ENCODE measurements at places on chromosomes 5 and 9.
A peak's percentile ranks its signal among the peaks of the same experiment; 100 is the strongest.

GRCh38 chr9:129317179-129318011 is 139.3 kb upstream of the IER5L start:
- peak; percentile 54 for DNase-seq

DNA sequence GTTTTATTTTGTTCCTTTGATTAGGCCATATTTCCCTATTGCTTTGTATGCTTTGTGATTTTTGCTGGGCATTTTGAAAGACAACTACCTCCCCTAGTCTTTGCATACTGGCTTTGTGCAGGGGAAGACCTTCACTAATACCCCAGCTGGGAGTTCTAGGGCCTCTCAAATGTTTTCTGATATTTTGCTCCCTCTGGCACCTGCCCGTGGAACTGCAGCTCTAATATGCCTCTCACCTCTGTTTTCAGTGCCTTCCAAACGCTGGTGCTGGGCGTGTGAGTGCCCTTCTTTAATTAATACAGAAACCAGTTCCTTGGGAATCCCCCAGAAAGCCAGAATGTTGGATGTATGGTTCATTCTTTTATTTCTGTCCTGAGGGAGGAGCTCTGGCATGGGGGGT is 204.5 kb downstream of the COMMD10 start:
- DNase-seq: no peak

DNA sequence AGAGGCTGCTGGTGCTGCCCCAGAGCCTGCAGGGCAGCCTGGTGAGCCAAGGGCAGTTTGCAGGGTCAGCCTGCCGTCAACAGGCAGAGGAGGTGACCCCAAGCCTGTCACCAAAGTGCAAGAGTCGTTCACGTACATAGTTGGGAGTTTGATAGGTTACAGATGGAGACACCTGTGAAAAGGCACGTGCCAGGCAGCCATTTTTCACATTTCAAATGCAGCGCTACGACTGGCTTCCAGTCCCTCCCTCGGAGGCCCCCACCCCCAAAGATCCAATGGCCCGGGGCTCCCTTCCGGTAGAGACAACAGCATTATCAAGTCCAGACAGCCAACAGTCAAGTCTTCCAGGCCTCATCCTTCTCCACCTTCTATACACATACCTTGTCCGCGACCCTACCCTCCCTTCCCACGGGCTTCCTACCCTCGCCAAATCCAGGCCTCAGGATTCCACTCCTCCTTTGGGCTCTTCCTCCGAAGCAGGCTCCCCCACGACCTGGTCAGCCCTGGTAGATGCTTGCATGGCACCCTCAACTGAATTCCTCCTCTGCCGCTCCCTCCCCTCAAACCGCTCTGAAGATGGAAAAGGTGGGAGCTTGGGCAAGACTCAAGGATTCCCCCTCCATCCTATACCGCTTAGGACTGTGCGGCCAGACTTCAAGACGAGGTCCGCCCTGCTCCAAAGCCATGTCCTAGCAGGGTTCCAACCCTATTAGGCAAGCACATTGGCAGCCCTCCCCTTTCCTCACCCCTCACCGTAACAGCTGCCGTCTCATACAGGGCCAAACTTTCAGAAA is 13.2 kb downstream of the HNRNPH1 start:
- no peak for DNase-seq

DNA sequence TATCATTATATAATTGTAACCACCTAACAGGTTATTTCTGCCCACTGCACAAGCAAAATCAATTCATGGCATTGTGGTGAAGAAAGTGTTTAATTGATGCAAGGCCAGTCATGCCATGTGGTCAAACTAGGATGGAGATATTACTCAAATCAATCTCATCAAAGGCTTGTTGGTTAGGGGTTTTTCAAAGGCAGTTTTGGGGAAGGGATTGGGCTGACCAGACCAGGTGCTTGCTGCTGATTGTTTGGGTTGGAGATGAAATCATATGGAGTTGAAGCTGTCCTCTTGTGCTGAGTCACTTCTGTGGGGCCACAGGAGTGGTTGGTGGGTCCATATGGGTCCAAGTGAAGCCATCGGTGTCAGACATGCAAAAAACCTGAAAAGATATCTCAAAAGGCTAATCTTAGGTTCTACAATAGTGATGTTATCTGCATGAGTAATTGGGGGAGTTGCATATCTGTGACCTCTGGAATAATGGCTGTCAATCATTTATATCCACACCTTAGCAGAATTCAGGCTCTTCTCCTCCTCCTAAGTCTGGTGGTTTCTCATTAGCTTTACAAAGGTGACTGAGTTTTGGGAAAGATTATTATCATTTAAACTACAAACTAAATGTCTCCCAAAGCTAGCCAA is 44.9 kb downstream of the HMGCS1 start:
- DNase-seq: no peak

GRCh38 chr5:136014049-136015002 is 14.5 kb upstream of the TGFBI start:
- DNase-seq: peak; percentile 71

GRCh38 chr5:76224898-76225297 is 141.7 kb downstream of the SV2C start:
- DNase-seq: no peak

DNA sequence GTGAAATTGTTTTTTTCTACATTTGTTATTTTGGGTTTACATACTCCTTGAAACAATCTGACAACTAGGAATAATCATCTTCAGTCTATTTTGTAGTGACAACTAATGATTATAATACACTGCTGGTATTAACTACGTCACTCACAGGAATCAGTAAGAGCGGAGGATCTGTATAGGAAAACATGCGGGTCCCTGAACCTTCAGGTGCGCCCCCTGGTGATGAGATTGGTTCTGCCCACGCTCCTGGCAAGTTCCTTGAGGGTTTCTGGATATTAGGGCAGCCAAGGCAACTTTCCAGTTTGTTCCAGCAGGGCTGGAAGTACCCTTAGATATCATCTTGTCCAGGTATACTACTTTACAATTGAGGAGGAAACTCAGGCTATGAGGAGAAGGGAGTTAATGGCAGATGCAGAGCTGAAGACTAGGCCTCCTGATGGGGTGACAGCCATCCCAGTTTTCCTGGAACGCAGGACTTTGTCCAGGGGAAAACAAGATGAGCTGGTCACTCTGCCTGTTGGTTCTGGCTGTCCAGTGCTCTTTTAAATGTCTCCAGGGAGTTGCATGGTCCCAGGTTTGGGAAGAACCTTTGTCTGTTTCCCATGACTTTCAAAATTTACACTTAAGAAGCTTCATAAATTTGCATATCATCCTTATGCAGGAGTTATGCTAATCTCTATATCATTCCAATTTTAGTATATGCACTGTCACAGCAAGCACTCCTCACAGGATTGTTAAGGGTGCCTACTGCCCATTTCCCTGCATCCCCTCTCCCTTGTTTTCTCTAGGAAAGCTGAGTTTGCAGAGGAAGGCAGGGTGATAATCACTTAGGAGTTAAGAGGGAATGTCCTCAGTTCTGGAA is 14.9 kb upstream of the WNT8A start:
- peak; percentile 89 for DNase-seq

- DNase-seq: no peak
Measured at GRCh38 chr5:80266566-80266965, 10.7 kb upstream of the SERINC5 start.

GRCh38 chr9:129422032-129422842 is 198.7 kb downstream of the C9orf50 start:
- DNase-seq: no peak

GRCh38 chr5:9230355-9230754 is 315.5 kb downstream of the SEMA5A start:
- DNase-seq: no peak

DNA sequence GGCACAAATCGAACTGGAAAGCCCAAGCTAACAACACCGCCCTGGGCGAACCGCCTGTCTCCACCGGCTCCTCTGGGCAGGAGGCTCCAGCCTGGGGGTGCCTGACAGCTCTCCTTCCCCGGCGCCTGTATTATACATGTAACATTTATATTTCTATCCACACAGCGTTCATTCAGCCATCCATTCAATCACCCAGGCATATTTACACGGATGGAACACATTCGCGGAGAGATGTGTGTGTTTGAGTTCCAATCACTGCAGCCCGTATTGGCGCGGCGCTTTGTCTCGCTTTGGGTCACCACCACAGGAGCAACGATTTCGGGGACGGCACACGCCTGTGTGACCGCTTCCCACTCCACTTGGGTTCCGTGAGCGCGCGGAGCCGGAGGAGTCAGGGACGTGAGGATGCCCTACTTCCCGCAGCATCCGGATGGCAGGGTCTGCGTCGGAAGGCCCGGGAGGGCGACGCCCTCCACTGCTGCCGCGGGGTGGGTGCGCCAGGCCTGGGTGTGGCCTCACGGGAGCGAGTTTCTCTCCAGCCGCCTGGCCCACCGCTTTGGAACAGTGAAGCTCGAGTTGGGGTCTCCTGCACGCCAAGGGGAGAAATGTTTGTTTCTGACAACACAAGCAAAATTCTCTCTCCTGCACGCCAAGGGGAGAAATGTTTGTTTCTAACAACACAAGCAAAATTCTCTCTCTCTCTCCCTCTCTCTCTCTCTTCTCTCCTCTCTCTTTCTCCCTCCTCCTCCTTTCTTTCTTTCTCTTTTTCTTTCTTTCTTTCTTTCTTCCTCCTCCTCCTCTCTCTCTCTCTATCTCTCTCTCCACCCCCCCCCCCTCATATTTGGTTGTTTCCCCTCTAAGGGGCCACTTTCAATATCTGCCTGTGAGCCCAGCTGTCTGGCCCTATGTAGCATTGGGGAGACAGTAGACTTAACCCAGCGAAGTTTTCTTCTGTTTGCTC is 1.1 kb upstream of the SV2C start:
- DNase-seq: peak; percentile 1
